Activated naive CD4-positive, alpha-beta T cell treated with anti-CD3 and anti-CD28 coated beads, Interleukin-2, amount 10 ng/mL, durations not matched to agents 5 hours and 36 hours (primary cell): ENCODE measurements at places on chromosomes 7 and 10. TPM values are rescaled to one million over a fixed set of nuclear protein-coding genes. Genes with fewer than 3 reads are reported as not detected.

The EPO gene
- total RNA-seq: not detected

The HEPACAM2 gene
- not detected for total RNA-seq

The GCK gene
- 0.14 TPM for total RNA-seq

The LSM8 gene
- total RNA-seq: 47.8 TPM
